ENCODE measurements at places on chromosomes 7 and 10. TPM values are rescaled to one million over a fixed set of nuclear protein-coding genes. Genes with fewer than 3 reads are reported as not detected.

The ANKRD30A gene
- 0.72 TPM for total RNA-seq

The NODAL gene
- total RNA-seq, result 4.6 TPM

The ACHE gene
- not detected for total RNA-seq

The FAM25G gene
- total RNA-seq, result not detected

The COL1A2 gene
- total RNA-seq, result 19,645 TPM

The MIOS gene
- total RNA-seq, result 51.8 TPM

The CROT gene
- total RNA-seq, result 20.7 TPM

The POLR2J2 gene
- 6.0 TPM for total RNA-seq

The ZNF485 gene
- total RNA-seq, result 3.6 TPM

The HOXA11 gene
- 6.3 TPM for total RNA-seq

The UCMA gene
- 3.9 TPM for total RNA-seq

The CRYGN gene
- total RNA-seq, result not detected

The PIP gene
- total RNA-seq, result not detected

The HTR5A gene
- 0.96 TPM for total RNA-seq

The THAP5 gene
- total RNA-seq, result 37.3 TPM

The METTL27 gene
- total RNA-seq, result not detected

The SFTPA1 gene
- total RNA-seq, result 0.48 TPM

The ADAM8 gene
- total RNA-seq, result 6.3 TPM

The MYO1G gene
- 6.5 TPM for total RNA-seq

The KCNH2 gene
- 25.3 TPM for total RNA-seq

The SLC25A40 gene
- total RNA-seq, result 66.7 TPM

The ASB10 gene
- not detected for total RNA-seq

The NUTM2E gene
- 1.4 TPM for total RNA-seq

The MCM10 gene
- 1.2 TPM for total RNA-seq

The PRSS1 gene
- total RNA-seq, result 2.4 TPM

The AMZ1 gene
- 2.4 TPM for total RNA-seq

The HOXA1 gene
- total RNA-seq, result 1.9 TPM

The MRLN gene
- total RNA-seq, result 16.9 TPM

The INTS1 gene
- total RNA-seq, result 18.5 TPM

The AHR gene
- total RNA-seq, result 136 TPM

The FIS1 gene
- total RNA-seq, result 179 TPM

The MSMB gene
- not detected for total RNA-seq

The CYP26C1 gene
- 0.24 TPM for total RNA-seq

The PAX4 gene
- total RNA-seq, result 2.9 TPM

The PNLIPRP1 gene
- 2.9 TPM for total RNA-seq

The RNLS gene
- total RNA-seq, result 5.3 TPM

The SH2D4B gene
- 1.9 TPM for total RNA-seq

The NEUROD6 gene
- 0.96 TPM for total RNA-seq

Data from umbilical cord (tissue), 2 donors.